SK-N-SH treated with all-trans-retinoic acid at 6 μM for 48 hours (cell line): ENCODE measurements at places on chromosomes 2 and 18.

DNA sequence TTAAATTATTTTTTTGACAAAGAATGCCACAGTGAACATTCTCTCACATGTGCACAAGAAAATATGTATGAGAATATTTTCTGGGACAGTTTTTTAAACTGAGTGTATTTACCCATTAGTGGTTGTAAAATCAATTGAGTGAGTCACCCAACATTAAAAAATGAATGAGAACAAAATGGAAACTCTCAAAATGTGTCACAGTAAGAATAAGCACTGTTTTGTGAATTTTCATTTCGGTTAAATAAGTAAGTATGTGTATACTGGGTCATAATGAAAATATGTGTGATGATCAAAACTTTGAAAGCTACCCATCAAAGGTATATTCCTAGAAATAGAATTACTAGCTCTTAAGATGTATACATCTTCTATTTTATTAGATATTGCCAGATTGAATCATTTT, 11.6 kb downstream of the BABAM2 start:
- ATAC-seq: no peak

DNA sequence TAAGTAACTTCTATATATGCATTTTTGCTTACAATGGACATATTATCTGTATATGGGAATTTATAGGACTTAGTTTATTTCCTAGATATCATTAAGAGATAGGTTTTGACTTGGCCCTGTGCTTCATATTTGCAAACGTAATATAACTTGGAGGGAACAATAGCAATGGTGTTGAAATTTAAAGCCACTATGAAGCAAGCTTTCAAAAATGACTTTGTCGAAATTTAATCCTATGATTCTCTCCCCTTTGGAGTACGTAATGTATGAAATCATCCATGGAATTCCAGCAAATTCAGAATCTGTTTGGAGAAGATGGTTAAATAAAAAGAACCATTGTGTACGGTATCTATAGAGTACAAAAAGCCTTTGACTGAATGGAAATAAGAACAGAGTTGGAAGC, 486.3 kb downstream of the ARHGAP15 start:
- ATAC-seq: no peak

DNA sequence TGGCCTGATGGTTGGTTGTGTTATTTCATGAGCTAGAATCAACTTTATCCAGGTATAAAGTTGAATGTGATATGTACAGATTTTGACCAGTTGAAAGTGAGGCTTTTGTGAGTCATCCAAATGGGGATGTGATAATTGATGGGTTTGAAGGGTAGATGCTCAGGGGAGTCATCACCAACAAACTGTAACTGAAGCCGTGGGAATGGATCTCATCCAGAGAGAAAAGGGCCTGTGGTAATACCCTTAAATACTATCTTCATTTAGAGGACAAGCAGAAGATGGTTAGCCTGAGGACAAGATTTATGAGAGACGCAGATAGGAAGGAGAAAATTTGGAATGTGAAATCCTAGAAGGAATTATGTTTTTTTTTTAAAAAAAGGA, 90.5 kb upstream of the MYO3B start:
- no peak for ATAC-seq

DNA sequence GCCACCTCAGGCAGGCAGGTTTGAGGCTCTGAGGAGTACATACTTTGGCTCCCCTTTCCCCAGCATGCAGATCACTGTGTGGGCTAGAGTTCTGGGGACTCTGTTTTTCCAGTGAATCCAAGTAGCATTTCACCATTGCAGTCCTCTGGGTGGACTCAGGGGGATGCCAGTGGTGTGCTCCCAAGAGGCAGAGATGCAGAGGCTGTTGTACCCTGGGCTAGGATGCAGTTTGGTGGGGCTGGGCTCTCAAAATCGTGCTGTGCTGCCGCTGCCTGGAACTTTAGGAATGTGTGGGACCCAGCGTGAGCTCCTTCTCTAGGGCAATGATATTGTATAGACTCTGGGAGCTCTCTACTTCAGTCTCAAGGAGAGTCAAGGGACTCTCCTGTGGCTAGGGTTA, 104.9 kb downstream of the MYO3B start:
- ATAC-seq: no peak

DNA sequence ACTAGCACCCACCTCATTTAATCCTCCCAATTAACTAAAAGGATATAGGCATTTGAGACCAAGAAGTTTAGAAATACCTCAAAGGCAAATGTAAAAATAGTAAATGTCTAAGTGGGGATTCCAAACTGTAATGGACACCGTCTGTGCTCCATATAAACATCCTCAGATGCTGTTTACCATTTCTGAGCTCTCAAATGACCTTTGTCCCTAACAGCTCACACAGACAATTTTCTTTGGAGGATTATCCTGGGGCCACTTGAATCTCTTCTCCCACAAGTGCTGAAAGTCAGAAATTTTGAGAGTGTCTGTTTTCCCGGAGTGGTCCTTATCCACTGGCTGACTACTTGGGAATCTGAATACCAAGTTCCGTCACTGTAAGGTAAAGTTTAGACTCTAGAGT, 1418.9 kb downstream of the LRP1B start:
- no peak for ATAC-seq

DNA sequence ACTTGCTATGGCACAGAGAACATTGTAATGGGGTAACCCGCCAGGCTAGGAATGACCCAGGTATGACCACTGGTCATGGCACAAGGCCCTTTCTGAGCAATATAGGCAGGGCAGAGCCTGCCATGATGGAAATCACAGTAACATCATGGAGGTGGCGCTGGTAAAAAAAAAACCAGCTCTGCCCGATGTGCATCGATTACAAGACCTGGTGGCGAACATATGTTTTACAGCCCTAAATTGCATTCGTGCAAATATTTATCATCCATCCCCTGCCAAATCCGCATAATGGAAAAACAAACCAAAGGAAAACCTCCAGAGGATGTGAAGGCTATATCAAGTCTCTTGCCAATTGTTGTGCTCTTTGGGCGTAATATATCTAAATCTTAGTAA, 60.6 kb downstream of the SEMA4F start:
- no peak; the same call in 2 of the 3 replicates for ATAC-seq

DNA sequence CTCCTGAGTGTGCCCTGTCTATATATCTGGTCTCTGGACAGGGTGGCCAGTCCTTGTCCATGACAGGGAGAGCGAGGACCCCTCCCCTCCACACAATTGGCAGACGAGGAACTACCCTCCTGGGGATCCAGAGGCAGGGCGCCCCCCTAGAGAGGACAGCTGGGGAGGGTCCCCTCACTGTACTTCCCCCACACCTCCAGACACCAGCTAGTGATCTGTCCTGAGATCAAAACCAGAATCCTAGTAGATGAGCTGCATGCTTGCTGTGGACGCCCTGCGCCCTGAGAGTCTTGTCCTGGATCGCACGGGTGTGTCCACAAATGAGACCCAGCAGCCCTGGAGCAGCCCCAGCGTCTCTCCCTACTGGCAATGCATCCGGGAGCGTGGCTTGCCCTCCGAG, 83.4 kb upstream of the PXDN start:
- no peak for ATAC-seq

GRCh38 chr2:225612636-225613035, 213.1 kb downstream of the NYAP2 start:
- ATAC-seq: no peak

DNA sequence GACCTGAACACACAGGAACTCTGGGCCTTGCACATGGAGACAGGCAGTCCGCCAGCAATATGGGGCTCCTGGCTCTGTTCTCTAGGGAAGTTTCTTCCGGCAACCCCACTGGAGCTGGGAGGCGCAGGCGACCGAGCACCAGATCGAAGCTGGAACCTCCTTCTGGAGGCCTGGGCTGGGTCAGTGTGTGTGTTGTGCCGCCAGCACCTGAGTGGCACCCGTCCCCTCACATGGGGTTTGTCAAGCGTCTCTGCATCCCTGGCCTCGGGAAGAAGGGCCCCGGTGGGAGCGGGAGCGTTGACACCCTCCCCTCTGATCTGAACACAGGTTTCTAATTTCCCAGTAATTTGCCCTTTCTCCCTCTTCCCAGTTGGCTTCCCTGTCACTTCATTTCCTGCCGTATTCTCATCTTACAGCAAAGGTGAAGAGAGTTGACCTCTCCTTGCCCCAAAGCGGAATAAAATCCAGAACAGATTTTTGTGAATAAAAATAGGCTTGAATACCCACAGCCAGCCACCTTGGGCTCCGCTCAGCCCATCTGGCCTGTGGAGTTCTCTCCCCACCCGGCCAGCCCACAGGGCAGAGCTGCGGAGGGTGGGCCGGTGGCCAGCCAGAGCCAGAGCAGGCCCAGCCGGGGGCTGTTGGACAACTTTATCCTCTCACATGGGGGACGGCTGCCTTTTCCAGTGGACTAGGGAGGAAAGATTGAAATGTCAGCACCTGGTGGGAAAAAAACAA, 85.9 kb downstream of the APOB start:
- ATAC-seq: no peak

DNA sequence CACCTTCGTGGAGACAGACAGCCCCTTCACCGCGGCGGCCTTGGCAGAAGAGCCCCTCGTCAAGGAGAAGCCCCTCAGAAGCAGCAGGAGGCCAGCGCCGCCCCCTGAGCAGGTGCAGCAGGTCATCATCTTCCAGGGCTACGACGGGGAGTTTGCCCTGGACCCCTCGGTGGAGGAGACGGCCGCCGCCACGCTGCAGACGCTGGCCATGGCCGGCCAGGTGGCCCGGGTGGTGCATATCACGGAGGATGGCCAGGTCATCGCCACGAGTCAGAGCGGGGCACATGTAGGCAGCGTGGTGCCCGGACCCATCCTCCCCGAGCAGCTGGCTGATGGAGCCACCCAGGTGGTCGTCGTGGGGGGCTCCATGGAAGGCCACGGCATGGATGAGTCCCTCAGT, 145.7 kb downstream of the PTGR3 start:
- ATAC-seq: no peak

DNA sequence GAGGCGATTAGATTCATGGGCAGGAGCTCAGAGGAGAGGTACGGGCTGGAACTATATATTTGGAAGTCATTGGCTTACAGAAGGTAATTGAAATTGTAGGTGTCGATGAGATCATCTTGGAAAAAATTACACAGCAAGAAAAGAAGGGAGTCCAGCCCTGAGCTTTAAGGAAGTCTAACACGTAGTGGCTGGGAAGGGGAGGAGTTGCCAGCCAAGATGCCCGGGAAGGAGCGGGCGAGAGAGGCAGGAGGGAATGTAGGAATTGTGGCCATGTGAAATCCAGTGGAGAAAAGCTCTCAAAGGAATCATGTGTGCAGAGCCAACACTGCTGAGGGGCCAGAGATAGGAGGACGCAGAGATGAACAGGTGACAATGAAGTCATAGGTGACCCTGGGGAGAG, 25.6 kb upstream of the SCYGR1 start:
- ATAC-seq: no peak

GRCh38 chr18:63831080-63831788, 56.0 kb downstream of the SERPINB7 start:
- peak; percentile 83 for ATAC-seq
